Naive thymus-derived CD4-positive, alpha-beta T cell (primary cell): ENCODE measurements at places on chromosomes 12 and 14. TPM values are rescaled to one million over a fixed set of nuclear protein-coding genes. Genes with fewer than 3 reads are reported as not detected.

The MAP1LC3B2 gene
- total RNA-seq, result 6.6 TPM

DNA sequence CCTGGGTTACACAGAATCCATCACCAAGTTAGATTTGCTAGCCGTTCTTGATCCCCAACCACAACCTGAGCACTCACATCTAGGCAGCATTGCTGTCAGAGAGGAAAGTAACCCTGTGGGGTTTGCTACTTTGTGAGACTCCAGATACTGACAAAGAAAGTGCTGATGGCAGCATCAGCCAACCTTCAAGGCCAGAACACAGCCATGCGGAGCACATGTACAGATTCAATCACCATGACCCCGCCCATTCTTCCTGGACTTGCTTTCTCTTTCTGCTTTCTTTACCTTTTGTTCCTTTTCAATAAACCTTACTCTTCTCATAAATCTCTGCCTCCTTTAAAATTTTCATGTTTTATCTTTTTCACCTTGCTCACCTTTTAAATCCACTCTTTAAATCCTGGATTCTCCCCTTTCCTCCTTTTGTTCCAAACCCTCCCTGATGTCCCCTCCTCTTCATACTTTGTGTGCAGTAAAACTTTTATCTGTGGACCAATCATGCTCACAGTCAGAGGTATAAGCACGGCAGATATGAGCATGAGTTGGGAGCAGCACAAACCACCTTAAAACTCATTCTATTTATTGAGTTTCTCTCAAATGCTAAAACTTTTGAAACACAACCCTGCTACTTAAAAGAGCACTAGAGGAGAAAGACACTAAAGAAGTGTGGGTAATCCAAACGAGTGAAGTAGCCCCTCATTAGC, 21.9 kb upstream of the CERS5 start:
- no peak for DNase-seq
- no peaks in the 10 kb centered on the region for H3K27me3 ChIP-seq
- H3K36me3 ChIP-seq, result peaks cover 6% of the 10 kb centered on the region

DNA sequence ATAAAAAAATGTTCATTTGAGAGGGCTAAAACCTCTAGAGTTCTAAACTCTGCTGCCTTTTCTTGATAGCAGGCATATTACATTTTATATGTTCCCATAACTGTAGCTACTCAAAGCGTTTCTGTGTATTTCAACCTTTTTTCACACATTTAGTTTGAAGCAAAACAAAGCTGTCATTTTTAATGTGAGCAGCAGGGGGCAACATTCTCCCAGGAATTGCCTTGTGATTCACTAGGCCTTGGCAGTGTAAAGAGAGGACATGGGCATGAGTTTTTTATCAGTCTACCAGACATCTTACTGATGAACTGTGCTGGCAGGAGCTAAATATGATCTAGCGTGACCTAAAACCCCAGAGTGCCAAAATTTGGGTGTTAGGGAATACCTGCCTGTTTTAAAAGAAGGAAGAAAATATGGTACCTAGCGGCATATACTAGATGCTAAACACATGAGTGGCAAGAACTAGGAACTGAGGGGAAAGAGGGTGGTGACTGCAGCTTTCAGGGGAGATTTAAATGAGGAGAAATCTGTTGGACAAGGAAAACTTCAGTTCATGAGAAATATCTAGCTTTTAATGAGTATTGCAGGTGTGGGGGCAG, 65.3 kb downstream of the IFT43 start:
- no peaks in the 10 kb centered on the region for H3K36me3 ChIP-seq
- H3K27me3 ChIP-seq, result no peaks in the 10 kb centered on the region
- DNase-seq, result no peak
- no peaks in the 10 kb centered on the region for H3K4me1 ChIP-seq
- H3K27ac ChIP-seq, result no peak overlapping the region

DNA sequence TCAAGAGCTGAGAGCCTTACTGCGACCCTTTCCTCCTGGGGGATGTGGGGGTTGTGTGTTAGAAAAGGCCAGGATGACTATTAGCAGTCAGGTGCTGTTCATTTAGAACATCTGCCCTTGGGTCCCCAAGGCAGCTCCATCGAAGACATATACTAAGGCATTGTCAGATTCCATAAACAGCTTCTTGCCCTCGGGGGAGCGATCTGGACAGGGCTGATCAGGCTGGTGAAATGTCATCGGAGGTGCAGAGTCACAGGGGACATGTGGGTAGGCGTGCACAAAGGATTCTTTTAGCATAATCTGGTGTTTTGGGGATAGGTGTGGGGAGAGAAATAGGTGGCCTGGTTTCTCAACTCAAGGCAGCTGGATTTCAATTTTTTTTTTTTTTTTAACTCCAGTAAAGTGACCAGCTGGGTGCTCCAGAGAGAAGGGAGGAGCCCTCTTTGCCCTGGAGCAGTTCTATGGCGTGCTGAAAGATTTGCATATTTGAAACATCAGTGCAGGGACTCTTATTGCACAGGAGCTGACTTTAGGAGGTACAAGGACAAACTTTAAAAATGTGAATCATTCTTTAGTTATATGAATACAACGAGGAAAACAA, 160.1 kb downstream of the SUDS3 start:
- no peaks in the 10 kb centered on the region for H3K36me3 ChIP-seq
- no peak overlapping the region for H3K27ac ChIP-seq
- no peak for DNase-seq
- no peak overlapping the region for H3K4me3 ChIP-seq

DNA sequence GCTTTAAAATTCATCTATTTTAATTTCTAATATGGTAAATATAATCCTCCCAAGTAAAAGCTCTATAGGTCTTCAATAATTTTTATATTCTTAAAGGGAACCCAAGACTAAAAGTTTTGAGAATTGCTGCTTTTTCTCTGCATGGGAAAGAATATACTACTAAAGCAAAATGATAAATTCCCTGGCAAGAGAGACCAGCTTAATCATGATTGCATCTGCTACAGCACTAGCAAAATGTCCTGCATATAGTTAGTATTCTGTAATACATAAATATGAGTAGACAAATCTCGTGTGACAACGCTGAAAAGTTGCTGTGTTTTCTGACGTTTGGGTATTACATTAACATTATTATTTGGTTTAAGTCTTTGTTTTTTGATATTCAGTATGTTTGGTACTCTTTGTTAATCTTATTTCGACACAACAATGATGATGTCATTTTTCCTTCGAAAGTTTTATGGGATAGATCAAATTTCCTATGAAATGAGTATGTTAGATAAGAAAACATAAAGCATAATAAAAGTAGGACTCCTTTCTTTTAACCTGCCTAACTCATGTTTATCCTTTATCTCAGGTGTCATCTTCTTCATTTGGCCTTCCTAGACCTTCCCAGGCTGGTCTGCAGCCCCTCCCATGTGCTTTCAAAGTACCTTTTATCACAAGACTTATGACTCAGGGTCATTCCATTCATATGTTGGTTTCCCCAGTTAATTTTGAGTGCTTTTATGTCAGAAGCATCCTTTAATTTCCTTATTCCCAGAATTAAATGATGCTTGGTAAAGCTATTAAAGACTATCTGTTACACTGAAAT, 321.9 kb downstream of the RAD51B start:
- no peak for DNase-seq
- H3K27me3 ChIP-seq, result no peaks in the 10 kb centered on the region
- H3K4me1 ChIP-seq, result peaks cover 5% of the 10 kb centered on the region
- no peak overlapping the region for H3K27ac ChIP-seq
- no peaks in the 10 kb centered on the region for H3K36me3 ChIP-seq
- H3K4me3 ChIP-seq, result no peak overlapping the region

DNA sequence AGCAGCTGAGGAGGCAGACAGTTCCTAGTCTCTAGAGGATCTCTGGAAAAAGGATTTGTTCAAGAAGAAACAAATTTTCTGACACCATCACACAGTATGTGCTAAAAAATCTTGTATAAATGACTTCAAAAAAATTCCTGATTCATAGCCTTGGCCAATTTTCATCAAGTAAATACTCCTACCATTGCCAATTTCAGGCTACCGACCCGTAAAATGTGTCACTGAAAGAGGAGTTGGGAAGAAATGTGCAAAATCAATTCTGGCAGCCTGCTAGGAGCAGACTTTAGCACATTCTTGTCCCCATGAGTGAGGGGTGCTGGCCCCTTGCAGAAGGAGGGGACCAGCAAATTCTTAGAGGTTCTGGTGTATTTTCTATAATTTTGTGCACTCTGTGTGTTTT, 109.4 kb downstream of the TMEM30B start:
- no peaks in the 10 kb centered on the region for H3K36me3 ChIP-seq
- no peaks in the 10 kb centered on the region for H3K4me1 ChIP-seq
- no peak for DNase-seq
- no peak overlapping the region for H3K27ac ChIP-seq
- no peaks in the 10 kb centered on the region for H3K27me3 ChIP-seq
- H3K4me3 ChIP-seq, result no peak overlapping the region

The NXPH4 gene
- 0.31 and 0.66 TPM in 2 replicates for total RNA-seq

The CDK17 gene
- 112 TPM for total RNA-seq

- no peaks in the 10 kb centered on the region for H3K27me3 ChIP-seq
- H3K36me3 ChIP-seq, result no peaks in the 10 kb centered on the region
- DNase-seq, result no peak
- no peak overlapping the region for H3K4me3 ChIP-seq
- no peaks in the 10 kb centered on the region for H3K4me1 ChIP-seq
- no peak overlapping the region for H3K27ac ChIP-seq
Measured at GRCh38 chr12:94571556-94571955, 78.8 kb downstream of the TMCC3 start.

DNA sequence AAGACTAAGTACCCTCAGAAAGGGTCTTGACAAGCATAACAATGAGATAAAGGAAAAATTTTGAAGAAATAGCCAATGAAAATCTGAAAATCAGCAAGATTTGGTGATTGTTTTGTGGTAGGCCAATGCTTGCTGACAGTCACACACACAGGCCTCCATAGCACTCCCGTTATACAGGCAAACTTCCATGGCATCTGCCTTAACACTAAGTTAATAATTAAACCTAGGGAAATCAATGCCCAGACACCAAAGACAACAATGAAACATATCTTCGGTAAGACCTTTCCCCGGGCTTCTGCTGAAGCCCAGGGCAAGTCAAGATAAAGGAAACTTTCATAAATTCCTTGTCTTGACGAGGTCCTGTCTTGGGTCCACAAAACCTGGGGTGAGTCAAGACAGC, 18.6 kb upstream of the RERGL start:
- no peaks in the 10 kb centered on the region for H3K36me3 ChIP-seq
- no peaks in the 10 kb centered on the region for H3K27me3 ChIP-seq
- H3K4me3 ChIP-seq, result no peak overlapping the region
- no peak overlapping the region for H3K27ac ChIP-seq
- no peaks in the 10 kb centered on the region for H3K4me1 ChIP-seq
- no peak for DNase-seq

GRCh38 chr14:58607131-58607951, 30.4 kb upstream of the DACT1 start:
- no peak for DNase-seq
- H3K4me1 ChIP-seq, result no peaks in the 10 kb centered on the region

The IKZF4 gene
- 5.3 TPM for total RNA-seq

GRCh38 chr12:39763890-39764169, 144.2 kb upstream of the ABCD2 start:
- H3K27ac ChIP-seq, result no peak overlapping the region
- no peak for DNase-seq
- no peaks in the 10 kb centered on the region for H3K27me3 ChIP-seq
- H3K4me3 ChIP-seq, result no peak overlapping the region
- no peaks in the 10 kb centered on the region for H3K4me1 ChIP-seq

- no peaks in the 10 kb centered on the region for H3K4me1 ChIP-seq
- no peaks in the 10 kb centered on the region for H3K27me3 ChIP-seq
- H3K36me3 ChIP-seq, result no peaks in the 10 kb centered on the region
- H3K4me3 ChIP-seq, result no peak overlapping the region
- H3K27ac ChIP-seq, result no peak overlapping the region
- no peak for DNase-seq
Measured at GRCh38 chr14:81669308-81669707, 135.7 kb upstream of the SEL1L start.

The NYNRIN gene
- 0.05 and 0.10 TPM in 2 replicates for total RNA-seq

GRCh38 chr12:37546901-37547475, 769.6 kb upstream of the ALG10B start:
- no peaks in the 10 kb centered on the region for H3K27me3 ChIP-seq
- H3K27ac ChIP-seq, result no peak overlapping the region
- no peaks in the 10 kb centered on the region for H3K4me1 ChIP-seq
- H3K36me3 ChIP-seq, result no peaks in the 10 kb centered on the region
- no peak overlapping the region for H3K4me3 ChIP-seq

GRCh38 chr14:105056303-105056831, 8.9 kb downstream of the GPR132 start:
- H3K4me1 ChIP-seq, result peaks cover 27% of the 10 kb centered on the region
- peaks cover 8% of the 10 kb centered on the region for H3K36me3 ChIP-seq
- no peak for DNase-seq
- H3K27me3 ChIP-seq, result no peaks in the 10 kb centered on the region
- no peak overlapping the region for H3K4me3 ChIP-seq

The KRT3 gene
- total RNA-seq, result not detected

- H3K27me3 ChIP-seq, result no peaks in the 10 kb centered on the region
- H3K36me3 ChIP-seq, result no peaks in the 10 kb centered on the region
- no peak for DNase-seq
- H3K4me3 ChIP-seq, result no peak overlapping the region
- H3K27ac ChIP-seq, result no peak overlapping the region
Measured at GRCh38 chr14:100915560-100915959, 12.0 kb upstream of the RTL1 start.

GRCh38 chr12:50195832-50196231, 28.7 kb upstream of the CERS5 start:
- no peaks in the 10 kb centered on the region for H3K4me1 ChIP-seq
- H3K4me3 ChIP-seq, result no peak overlapping the region
- H3K27ac ChIP-seq, result no peak overlapping the region
- no peak for DNase-seq
- H3K27me3 ChIP-seq, result no peaks in the 10 kb centered on the region

GRCh38 chr12:109266106-109266879, 42.8 kb downstream of the FOXN4 start:
- no peaks in the 10 kb centered on the region for H3K27me3 ChIP-seq
- H3K27ac ChIP-seq, result no peak overlapping the region
- H3K4me3 ChIP-seq, result no peak overlapping the region
- no peak for DNase-seq

- DNase-seq, result no peak
- no peaks in the 10 kb centered on the region for H3K27me3 ChIP-seq
- H3K36me3 ChIP-seq, result no peaks in the 10 kb centered on the region
- no peak overlapping the region for H3K27ac ChIP-seq
- H3K4me1 ChIP-seq, result no peaks in the 10 kb centered on the region
Measured at GRCh38 chr14:81385886-81386285, 14.2 kb downstream of the STON2 start.

The DTX1 gene
- total RNA-seq, result 4.2 TPM
